ENCODE measurements at places on chromosomes 2 and 18. TPM values are rescaled to one million over a fixed set of nuclear protein-coding genes. Genes with fewer than 3 reads are reported as not detected.

The SERPINB3 gene
- not detected for total RNA-seq

The AMER3 gene
- not detected for total RNA-seq

The BABAM2 gene
- 49.2 TPM for total RNA-seq

The HOXD10 gene
- not detected for total RNA-seq

The IDH1 gene
- total RNA-seq = 222 TPM

The IL36RN gene
- not detected for total RNA-seq

The EIF4E2 gene
- 99.5 TPM for total RNA-seq

The FSHR gene
- not detected for total RNA-seq

The TDRD15 gene
- total RNA-seq = not detected

The TBR1 gene
- 0.31 TPM for total RNA-seq

The RSAD2 gene
- total RNA-seq = 19.6 TPM

The MARCO gene
- total RNA-seq = not detected

The VWC2L gene
- total RNA-seq = not detected
